ENCODE measurements at places on chromosomes 6 and 20.

- DNase-seq: no peak
Observed at GRCh38 chr6:7727946-7728854, 2.3 kb downstream of the BMP6 start.

DNA sequence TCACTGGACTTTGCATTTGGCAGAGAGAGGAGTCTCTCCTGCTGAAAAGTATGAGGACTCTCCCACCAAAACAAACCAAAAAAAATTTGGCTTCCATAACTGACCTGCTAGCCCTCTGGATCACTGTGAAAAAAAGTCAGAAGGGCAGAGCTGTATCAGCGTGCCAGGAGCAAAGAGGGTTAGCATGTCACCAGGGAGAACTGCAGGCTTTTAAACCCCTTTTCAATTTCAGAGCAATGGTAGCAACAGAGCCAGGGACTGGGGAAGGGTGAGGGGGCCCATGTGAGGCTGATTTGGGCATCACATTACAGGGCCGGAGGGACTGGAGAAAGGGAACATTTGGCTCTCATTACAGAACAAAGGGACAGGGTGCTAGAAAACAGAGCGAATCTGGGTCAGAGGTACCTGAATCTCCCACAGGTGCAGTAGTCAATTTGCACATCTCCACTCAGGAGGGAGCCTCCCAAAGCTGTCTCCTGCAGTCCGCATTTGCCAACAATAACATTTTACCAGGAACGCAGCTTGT lies 185.7 kb upstream of the EYA4 start:
- no peak for DNase-seq

DNA sequence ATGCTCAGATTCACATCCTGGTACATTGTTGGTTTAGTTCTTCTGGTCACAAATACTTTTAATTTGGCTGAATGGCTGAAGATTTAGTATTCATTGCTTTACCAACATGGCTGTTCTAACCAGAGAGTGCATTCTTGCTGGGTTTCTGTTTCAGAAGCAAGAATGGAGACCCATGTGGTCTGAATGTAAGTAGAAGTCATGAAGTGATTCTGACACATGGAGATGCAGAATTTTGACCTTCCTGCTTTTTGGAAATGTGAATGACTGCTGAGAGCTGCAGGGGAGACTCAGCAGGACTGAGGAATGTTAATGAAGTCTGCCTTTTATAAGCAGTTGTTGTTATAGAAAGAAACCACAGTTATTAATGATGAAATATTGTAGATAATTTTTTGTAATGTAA lies 576.1 kb upstream of the MARCKS start:
- DNase-seq: no peak

DNA sequence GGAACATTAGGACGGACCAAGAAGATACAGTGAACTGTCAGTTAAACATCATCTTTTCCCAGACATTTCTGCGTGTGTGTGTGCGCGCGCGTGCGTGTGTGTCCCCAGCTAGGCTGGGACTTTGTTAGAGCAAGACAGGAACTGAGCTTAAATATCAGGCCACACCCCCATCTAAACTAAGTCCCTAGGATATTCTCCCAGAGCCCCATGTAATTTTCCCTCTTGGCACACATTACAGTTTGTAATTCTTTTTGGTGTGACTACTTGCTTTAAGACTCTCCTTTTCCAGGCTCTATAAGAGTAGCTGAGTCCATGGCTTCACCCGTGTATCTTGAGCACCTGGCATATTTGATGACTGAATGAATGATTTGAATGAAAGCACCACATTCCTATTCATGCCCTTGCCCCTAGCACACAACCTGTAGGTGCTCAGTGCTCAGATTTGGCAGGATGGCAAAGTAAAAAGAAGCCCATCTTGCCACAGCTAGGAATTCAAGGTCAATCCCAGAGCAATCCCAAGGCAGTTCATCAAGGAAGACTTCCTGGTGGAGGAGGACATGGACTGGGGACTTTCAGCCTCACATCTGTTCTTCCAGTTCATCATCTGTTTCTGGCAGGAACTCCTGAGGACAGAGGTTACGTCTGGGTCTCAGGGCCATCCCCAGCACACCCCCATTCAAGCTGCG lies 69.2 kb downstream of the MRPL14 start:
- DNase-seq: no peak

DNA sequence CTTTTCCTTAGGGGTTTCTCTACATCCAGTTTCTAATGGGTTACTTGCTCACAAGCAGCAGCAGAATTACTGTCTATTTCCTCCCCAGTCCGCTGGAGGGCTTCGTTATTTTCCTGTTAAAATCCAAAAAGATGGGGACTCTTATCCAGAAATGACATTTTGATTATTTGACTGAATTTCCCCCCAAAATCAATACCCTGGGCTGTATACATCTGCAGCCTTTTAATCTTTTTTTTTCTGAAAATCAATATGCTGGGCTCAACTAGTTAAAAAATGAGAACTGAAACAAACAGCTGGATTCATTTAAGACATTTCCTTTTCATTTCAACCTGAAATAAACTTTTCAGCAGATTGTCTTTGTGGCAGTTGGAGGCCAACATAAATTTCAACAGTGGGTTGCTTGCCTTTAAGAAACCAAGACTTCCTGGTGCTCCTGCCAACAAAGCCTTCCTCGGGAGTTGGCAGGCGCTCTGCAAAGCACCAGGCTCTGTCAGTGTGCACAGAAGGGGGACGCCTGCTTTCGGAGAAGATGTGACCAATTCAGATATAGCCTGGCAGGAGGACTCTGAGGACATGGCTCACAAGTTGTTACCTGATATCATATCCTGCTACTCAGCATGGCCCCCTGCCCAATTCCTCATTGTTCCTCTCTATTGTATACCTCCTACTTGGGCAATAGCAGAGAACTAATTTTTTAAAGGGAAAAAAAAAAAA lies 204.7 kb upstream of the ARG1 start:
- DNase-seq: no peak

DNA sequence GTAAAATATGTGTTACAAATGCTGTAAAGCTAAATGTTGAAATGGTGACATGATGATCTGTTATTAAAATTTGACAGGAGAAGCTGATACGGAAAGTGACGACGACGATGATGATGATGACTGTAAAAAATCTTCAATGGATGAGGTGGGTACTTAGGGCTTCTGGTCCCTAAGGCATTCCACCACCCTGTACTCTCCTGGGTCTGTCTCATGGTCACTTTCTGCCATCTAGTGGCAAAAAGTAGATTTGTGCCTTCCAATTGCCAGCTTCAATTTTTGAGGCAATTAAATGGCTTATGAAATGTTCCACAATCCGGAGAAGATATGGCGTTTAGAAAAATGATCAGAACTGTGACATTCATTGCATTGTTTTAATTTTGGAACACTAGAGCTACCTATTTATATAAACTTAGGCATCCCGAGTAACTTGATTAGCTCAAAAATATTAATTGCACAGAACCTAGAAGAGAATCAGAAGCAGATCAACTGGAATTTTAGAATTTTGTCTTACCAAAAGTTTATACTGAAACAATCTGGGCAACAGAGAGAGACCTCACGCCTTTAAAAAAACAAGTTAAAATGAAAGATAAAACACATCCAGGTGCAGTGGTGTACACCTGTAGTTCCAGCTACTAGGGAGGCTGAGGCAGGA lies 346.5 kb upstream of the PLCB4 start:
- DNase-seq: no peak

- no peak for DNase-seq
Observed at GRCh38 chr20:33251496-33251895, 15.7 kb downstream of the BPIFA1 start.

- no peak for DNase-seq
Observed at GRCh38 chr20:26276554-26277210, 580.0 kb upstream of the ZNF337 start.

GRCh38 chr20:346640-347316 lies at the start of gene NRSN2:
Gene NRSN2, plus strand, starts transcription at chr20:347111. Its CDS starts 2,533 bp downstream, at chr20:349644.
- no peak for DNase-seq

DNA sequence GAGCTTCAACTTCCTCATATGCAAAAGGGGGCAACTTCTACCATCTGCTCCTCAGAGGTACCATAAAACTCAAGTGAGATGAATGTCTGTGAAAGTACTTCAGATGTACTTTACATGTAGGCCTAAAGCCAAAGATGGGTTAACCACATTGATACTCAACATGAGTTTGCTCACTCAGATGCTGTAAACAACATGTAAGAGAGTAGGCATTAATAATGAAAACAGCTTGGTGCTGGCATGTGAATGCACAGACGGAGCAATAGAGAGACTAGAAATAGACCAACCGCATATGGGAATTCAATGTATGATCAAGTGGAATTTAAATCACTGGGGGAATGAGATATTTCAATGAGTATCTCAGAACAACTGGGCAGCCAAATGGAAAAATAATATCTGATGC lies 143.8 kb upstream of the CDYL start:
- DNase-seq: no peak

DNA sequence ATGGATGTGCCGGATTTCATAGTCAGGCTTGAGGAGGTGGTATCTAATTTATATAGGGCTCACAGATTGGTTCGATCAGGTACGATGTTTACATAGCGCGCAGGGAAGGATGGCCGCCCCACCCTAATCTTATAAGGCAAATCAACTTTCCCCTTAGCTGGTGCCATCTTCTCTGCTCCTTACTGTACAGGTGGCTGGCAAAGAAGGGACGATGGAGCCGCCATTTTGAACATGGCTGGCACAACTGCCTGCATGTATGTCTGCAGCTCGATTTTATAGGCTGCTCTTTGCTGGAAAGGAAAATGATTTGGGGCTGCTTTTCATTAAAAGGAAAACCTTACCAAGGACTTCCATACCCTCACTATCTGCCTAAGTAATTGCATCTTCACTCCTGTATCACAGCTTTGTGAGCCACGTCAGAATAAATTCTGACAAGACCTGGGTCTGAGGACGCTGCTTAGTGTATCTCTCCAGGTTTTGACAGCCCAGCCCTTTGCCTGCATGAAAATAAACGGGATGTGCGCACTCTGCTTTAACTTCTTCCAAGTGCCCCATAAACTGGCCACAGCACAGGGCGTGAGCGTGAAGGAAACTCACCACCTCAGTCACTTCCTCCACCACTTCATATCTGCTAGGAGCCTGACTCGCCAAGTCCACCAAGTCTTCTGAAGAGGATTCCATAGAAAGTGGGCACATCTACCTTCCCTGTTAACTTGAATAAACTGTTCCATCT lies 109.4 kb upstream of the ARMC2 start:
- no peak for DNase-seq

DNA sequence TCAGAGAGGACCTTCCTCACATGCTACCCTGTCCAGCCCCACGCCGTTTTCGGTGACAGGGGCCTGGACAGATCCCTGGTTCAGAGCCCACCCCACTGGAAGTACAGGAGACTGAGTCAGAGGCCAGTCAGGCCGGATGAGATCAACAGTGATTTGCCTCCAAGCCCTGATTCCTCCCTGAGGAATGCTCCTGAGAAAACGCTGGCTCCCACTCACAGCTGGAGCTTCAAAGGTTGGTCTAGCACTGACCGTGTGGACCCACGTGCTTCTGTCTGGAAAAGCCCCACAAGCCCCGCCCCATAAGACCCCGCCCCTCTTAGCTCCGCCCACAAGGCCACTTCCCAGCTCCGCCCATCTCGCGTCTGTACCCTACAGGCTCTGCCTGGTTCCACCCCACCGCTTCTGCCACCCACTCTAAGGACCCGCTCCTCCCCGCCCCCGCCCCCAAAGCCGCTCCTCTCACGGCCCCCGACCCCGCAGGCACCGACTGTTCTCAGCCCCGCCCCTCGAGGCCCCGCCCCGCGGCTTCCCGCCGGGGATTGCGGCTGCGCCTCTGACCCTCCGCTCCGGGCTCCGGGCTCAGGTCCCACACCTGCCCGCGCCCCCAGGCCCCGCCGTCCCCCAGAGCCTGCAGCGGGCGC lies 64.9 kb upstream of the BHLHE23 start:
- DNase-seq: no peak

GRCh38 chr6:168695701-168696100 lies 254.7 kb downstream of the SMOC2 start:
- DNase-seq: no peak

GRCh38 chr6:109790131-109790530 lies 99.0 kb downstream of the FIG4 start:
- no peak for DNase-seq

DNA sequence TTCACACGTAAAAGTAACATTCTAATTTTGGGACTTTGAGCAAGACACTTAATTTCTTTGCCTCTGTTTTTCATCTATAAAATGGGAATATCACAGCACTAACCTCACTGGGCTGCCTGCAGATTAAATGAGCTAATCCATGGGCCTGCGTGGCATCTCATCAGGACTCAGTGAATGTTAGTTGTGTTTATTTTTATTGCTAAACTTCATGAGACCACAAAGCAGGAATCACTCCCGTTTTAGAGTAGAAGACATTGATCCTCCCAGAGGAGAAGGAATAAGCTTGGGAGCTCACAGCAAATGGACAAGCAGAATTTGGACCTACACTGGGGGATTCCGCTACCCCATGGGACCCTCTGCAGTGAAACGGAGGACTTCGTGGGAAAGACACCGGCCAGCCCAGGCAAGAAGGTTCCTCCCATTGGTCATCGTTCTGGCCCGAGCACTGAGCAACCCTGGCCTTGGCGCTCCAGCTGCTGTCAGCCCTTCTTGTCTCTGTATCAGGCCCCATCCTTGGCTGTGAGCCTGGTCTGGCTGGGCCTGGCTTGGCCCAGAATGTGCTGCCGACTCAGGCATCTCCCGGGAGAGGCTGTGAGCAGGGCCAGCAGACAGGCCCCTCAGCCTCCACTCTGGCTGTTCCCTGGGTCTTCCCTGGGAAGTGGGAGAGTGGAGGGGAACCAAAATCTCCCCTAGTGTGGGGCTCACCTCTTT lies 79.8 kb downstream of the NFATC2 start:
- DNase-seq: no peak

- no peak for DNase-seq
Observed at GRCh38 chr6:67200626-67201403, 1434.3 kb upstream of the ADGRB3 start.

- DNase-seq: no peak
Observed at GRCh38 chr20:34834459-34834893, 9.0 kb upstream of the NCOA6 start.

GRCh38 chr6:119856136-119856535 lies 506.6 kb upstream of the MAN1A1 start:
- no peak for DNase-seq

DNA sequence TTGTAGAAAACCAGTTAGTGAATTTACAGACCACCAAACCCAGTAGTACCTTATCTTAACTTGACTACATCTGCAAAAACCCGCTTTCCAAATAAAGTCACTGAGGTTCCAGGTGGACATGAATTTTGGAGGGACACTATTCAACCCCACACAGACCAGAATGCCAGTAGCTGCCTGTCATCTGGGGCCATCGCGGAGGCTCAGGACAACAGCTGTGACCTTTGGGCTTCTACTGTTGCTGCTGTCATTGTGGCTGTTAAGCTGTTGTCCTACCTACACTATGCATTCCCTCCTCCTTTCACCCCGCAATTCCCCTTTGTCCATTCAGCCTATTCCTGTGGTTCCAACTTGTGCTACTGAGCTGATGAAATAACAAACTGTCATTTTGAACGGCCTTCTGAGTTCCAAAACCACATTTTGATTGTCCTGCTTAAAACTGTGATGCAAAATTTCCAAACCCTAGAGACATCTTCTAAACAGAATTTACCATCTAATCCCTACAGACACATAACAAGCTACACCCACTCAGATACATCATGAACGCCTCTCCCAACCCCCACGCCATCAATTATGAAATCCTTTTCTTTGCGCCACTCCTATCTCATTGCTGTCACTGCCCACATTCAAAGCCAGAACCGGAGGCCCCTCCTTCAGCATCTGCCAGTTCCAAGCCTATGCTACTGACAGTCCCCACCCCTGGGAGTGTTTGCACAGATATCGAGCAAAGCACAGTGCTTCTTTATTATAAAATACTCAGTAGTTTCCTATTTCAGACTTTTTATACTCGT lies 125.0 kb downstream of the C6orf118 start:
- DNase-seq: no peak

GRCh38 chr20:38179846-38180245 lies 14.8 kb upstream of the TGM2 start:
- DNase-seq: no peak

GRCh38 chr6:51466427-51466826 lies 621.0 kb downstream of the PKHD1 start:
- DNase-seq: no peak

Data from activated CD8-positive, alpha-beta memory T cell treated with anti-CD3 and anti-CD28 coated beads for 1 hour (primary cell).